ENCODE measurements at places on chromosomes 4 and X. TPM values are rescaled to one million over a fixed set of nuclear protein-coding genes. Genes with fewer than 3 reads are reported as not detected.

DNA sequence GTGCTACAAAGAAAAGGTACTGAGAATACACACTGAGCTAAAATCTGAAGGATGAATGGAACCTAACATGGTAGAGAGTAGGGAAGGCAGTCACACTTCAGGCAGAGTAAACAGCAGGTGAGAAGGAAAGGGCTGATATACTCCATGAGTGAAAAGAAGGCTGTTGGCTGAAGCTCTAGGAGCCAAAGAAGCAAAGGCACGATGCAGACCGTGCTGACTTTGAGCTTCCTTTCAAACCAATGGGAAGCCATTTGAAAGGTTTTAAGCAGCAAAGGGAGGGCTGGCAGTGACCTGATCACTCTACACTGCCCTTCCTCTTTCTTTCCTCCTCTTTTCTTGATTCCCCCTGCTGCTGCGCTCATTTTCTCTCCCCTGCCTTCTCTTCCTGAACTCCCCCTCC is 66.4 kb downstream of the TMEM154 start:
- DNase-seq: no peak

- no peak for DNase-seq
These were observed 61.8 kb downstream of the MAGED1 start for GRCh38 chrX:51955200-51955599.

GRCh38 chr4:173862754-173863153 is 332.7 kb upstream of the HAND2 start:
- DNase-seq: no peak

DNA sequence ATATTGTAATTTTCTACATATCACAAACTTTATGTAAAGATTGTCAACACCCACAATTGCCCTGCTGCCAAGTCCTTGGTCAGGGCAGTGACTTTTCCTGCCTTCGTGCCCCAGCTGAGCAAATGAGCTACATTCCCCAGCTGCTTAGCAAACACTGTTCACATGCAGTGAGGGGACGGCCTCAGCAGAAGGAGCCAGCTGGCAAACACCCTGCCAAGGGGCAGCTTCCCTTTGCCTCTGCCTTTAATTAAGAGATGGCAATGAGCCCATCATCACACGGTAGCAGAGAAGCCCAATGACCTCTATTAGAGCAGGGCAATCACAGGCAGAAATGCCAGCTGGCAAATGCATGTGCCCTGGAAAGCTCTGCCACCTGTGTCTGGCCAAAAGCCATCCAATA is 253.4 kb downstream of the EPHA5 start:
- no peak for DNase-seq

GRCh38 chrX:1244164-1245076 is 24.2 kb upstream of the CSF2RA start:
- DNase-seq: no peak

DNA sequence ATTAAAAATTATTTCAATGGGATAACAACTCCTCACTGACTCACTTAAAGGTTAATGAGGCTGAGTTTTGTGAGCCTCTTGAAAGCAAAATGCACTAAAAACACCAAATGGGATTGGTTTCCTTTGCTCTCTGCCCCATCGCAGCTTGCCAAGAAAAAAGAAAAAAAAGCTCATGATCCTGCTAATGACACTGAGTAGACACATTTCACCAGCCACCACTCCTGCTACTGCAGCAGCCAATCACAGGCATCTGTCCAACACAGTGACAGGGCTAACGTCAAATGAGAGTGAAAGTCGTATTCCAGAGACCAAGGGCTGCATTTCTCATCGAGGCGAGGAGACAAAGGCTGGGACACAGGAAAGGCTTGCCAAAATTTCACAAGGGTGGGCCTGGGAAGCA is 5.2 kb downstream of the APBB2 start:
- DNase-seq: no peak

DNA sequence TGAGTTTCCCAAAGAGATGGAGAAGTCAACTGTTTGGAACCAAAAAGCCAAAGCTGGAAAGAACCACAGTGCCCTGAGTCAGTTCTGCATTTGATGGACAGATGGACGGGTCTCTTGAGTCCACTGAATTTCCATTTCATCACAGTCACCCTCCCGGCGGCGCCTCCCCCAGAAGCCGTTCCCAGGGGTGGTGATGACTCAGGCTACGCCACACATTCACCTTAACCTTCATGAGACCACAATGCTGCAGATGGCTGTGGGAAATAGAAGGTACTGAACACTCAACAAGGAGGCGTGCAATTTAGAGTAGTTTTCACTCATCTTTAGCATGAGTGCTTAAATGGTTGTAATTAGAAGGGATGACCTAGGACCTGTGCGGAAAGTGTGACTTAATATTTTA is 61.3 kb downstream of the STOX2 start:
- peak; percentile 4 for DNase-seq

DNA sequence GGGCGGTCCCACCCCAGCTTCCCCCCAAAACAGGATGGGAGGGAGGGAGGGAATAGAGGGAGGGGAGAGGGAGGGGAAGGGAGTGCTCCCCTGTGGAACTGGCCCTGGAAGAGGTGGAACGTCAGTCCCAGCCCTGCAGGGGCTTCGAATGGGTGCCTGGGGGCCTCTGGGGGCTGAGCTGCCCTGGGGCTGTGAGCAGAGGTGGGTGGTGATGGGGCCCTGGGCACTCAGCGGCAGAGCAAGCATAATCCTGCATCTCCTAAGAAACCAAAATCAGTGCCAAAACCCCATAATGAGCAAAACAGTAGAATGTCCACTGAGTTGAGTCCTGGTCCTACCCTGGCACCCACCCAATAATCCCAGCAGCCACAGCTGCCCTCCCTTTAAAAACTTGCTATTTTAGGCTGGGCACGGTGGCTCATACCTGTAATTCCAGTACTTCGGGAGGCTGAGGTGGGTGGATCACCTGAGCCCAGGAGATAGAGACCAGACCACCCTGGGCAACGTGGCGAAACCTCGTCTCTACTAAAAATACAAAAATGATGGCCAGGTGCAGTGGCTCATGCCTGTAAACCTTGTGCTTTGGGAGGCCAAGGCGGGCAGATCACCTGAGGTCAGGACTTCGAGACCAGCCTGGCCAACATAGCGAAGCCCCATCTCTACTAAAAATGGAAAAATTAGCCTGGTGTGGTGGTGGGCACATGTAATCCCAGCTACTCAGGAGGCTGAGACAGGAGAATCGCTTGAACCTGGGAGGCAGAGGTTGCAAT is 11.1 kb downstream of the DOK7 start:
- no peak for DNase-seq

DNA sequence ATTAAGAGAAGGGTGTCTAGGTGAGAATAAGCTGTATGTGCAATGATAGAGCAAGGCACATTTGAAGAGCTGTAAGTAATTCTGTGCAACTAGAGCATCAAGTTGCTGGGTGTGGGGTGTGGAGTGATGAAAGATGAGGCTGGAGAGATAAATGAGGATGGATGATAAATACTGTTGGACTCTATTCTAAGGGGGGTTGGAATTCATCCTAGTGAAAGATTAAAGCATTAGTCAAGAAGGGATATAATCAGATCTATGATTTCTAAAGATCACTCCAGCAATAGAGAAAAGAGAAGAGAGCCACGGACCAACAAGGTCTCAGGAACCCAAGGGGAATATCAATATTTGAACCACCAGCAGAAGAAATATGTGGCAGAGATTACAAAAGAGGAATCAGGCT is 415.0 kb upstream of the RPS6KA3 start:
- no peak for DNase-seq

GRCh38 chr4:32840461-32841189 is 2120.5 kb downstream of the PCDH7 start:
- DNase-seq: no peak

- DNase-seq: no peak
These were observed 246.6 kb downstream of the THOC2 start for GRCh38 chrX:123486297-123486696.

DNA sequence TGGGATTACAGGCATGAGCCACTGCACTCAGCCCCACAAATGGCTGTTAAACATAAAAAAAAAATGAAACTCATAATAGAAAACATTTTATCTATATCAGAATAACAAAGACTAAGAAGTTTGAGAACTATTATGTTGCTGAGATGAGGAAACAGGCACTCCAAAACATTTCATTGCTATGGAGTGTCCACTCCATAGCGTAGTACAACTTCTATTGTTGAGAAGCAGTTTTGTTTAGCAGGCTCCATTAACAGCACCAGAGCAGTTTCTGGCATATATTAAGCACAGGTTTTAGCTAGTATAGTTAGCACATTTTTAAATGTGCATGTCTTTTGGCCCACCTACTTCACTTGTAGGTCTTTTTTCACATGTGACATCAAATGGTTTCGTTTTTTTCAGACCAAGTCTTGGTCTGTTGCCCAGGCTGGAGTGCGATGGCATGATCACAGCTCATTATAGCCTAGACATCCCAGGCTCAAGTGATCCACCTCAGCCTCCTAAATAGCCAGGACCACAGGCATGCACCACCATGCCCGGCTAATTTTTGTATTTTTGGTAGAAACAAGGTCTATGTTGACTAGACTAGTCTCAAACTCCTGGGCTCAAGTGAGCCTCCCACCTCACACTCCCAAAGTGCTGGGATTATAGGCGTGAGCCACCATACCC is 5.8 kb downstream of the HMGB2 start:
- DNase-seq: peak; percentile 7

DNA sequence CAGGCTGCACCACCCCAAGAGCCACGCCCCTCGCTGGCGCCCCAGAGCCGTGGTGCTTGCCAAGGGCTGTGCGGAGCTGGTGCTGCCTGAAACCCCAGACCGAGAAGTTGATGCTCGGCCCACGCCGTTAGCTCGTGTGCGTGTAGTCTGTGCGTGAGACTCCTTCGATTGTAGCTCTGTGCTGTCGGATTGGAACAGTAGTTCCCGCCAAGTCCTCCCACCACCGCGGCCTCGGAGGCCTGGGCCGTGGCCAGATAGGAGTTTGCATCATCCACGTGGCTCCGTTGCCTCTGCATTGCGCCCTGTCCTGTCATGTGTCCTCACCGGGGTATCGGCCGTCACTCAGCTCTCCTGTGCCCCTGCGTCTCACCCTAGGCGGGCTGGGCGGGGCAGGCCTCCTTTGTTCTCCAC is 24.2 kb downstream of the TNIP2 start:
- DNase-seq: no peak

- DNase-seq: no peak
These were observed 10.1 kb upstream of the TMEM154 start for GRCh38 chr4:152689615-152690501.

GRCh38 chrX:109992203-109992602 is 10.7 kb upstream of the TMEM164 start:
- no peak for DNase-seq

GRCh38 chr4:25144870-25145481 is 15.3 kb downstream of the SEPSECS start:
- peak; percentile 21 for DNase-seq

DNA sequence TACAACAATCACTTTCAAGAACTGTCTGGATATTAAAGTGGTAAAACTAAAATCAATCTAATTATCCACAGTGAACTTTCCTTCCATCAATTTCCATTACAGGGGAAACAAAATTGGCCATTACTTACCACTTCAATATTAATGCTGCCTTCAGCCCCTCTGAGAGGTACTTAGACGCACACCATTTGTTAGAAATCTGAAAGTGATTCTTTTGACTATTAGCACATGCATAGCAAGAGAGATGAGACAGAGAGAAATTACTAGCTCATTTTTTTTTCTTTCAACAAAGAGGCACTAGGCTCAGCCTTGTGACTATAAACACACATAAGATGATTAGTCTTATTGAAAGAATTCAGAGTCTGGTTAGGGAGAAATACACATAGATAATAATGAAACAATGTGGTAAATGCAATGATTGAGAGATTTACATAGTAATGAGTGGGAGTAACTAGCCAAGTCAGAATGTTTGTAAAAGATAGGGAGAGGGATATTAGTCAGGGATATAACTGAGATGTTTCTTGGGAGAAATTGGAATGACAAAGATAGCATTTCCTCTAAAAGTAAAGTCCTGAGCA is 93.3 kb downstream of the YIPF7 start:
- no peak for DNase-seq

DNA sequence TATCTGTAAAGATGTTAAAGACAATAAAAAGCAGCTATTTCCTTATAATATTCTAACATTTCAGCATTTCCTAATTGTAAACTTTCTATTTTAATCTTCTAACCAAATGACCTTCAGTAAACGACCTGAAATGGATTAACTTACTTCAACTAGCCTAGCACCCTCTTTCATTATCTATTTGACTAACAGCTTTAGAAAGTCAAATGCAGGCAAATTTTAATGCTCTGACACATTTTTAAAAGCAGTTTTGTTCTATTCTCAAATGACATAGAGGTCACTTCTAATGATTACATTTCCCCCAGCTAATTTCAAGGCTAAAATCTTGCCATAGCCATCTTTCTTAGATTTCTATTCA is 41.9 kb downstream of the SLC7A11 start:
- no peak for DNase-seq

GRCh38 chr4:137367620-137368019 is 164.7 kb downstream of the PCDH18 start:
- DNase-seq: peak; percentile 87

DNA sequence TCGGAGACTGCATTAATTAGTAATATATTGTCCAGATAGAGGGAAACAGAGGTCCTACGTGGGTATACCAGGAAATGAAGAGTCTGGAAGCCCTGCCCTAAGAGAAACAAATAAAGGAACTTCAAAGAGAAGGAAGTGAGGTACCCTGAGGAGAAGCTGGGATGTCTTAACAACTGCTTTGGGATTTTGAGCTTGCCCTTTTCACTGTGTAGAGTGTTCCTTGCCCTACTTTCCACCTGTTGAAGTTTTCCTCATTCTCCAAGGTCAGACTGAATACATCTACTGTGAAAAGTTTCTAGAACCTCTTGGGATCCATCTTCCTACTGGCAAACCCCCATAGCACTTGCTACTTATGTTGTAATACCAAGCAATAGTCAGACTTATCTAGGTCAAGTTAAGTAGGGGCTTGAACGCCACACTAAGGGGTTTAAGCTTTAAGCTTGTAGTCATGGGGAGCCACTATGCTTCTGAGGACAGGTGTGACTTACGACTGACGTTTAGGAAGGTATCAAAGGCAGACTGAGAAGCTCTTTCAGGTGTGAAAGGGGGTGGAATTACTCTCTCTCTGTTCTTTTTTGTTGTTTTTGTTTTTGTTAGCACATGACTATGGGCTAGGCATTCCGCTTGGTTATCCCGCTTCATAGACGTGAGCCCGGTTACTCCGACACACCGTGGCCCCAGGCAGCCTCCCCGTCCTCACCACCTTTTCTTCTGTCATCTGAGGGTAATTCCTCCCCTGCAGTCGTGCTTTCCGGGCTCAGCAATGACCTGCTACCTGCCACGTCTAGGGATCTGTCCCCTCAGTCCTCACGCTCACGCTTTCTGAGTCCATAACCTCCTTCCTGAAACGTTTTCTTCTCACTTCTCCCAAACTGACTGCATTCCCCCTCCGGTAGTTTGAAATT is 959 bp upstream of the REST start:
- no peak for DNase-seq

GRCh38 chr4:39166177-39166576 is 16.2 kb upstream of the WDR19 start:
- no peak for DNase-seq

GRCh38 chr4:87530868-87531267 is 1.7 kb upstream of the SPARCL1 start:
- DNase-seq: peak; percentile 27

- DNase-seq: no peak
These were observed 9.3 kb upstream of the SMIM20 start for GRCh38 chr4:25904748-25905082.

FABP2 gene
- not detected for total RNA-seq

IL2 gene
- total RNA-seq: not detected

PPP2R2C gene
- not detected for total RNA-seq

UVSSA gene
- 1.4 TPM for total RNA-seq

DUSP9 gene
- under 0.01 TPM for total RNA-seq

ABCG2 gene
- 1.4 TPM for total RNA-seq

DDX53 gene
- not detected for total RNA-seq

CT83 gene
- not detected for total RNA-seq

TENM3 gene
- total RNA-seq: 173 TPM

FGFBP2 gene
- total RNA-seq: not detected

VCX3A gene
- total RNA-seq: not detected

PCDH10 gene
- 0.90 TPM for total RNA-seq

ETDB gene
- not detected for total RNA-seq

All from IMR-90 (cell line).